ENCODE measurements at places on chromosomes 13 and 19.

- DNase-seq, result no peak
Observed at GRCh38 chr13:97125810-97126738, 96.1 kb upstream of the MBNL2 start.

GRCh38 chr19:18001777-18002345 is 6.1 kb upstream of the ARRDC2 start:
- no peak for DNase-seq

DNA sequence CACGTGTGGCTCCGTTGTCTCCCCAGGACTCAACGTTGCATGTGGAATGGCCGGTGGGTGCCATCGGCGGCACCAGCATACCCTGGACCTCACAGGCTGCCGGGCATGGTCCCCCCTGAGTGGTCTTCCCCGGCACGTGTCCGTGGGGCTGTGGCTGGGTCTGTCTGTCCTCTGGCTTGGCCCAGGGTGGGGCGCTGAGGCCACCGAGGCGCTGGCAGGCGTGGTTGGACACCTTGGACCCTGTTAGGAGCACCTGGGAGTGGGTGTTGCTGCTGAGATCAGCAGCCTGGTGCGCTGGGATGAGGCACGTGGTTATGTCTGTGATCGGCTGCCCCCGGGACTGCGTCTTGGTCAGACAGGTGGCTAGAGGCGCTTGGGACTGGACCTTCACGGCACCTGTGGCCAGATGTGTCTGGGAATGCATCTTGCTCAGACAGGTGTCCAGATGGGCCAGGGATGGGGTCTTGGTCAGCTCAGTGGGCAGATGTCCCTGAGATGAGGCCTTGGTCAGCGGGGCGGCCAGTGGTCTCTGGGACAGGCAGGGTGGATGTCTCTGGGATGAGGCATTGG is 9.2 kb downstream of the IQCN start:
- no peak for DNase-seq

GRCh38 chr19:10882108-10882457 is 10.7 kb downstream of the CARM1 start:
- no peak for DNase-seq

GRCh38 chr19:1389033-1389940 is 5.6 kb downstream of the NDUFS7 start:
- DNase-seq, result no peak

GRCh38 chr13:39684531-39685137 is 29.2 kb downstream of the COG6 start:
- DNase-seq, result no peak

GRCh38 chr19:39415111-39416046 is 2.9 kb downstream of the PLEKHG2 start:
- DNase-seq, result no peak

DNA sequence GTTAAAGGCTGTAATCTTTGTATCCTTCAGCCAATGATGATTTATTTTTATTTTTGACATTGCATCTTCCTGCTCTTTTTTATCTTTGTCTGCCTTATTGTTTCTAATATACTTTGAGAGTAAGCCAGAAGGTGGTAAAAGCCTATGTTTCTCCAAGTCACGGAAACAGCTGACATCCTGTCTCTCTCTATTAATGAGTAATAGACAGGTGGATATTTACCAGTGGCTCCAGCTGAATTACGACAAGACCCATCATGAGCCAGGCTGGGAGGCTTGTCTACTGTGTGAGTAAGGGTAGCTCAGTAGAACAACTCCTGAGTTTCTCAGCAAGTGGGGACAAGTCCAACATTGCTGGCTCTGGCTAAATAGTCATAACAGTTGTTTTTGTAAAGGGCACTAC is 166.6 kb downstream of the NDFIP2 start:
- DNase-seq, result no peak

Measured in activated naive CD4-positive, alpha-beta T cell (primary cell).